ENCODE measurements at places on chromosomes 4 and X.

GRCh38 chr4:27775156-27775555 lies 914.5 kb downstream of the STIM2 start:
- DNase-seq = no peak

GRCh38 chrX:102765217-102765616 lies 44.7 kb downstream of the GPRASP3 start:
- DNase-seq = no peak

DNA sequence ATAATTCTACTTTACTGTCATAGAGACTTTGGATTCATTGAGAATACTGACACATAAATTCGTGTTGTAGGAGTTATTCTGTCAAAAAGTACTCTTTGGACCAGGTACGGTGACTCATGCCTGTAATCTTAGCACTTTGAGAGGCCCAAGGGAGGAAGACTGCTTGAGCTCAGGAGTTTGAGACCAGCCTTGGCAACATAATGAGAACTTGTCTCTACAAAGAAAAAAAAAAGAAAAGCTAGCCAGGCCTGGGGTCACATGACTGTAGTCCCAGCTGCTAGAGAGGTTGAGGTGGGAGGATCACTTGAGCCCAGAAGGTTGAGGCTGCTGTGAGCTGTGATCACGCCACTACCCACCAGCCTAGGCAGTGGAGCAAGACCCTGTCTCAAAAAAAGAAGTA lies 54.9 kb downstream of the WDR19 start:
- no peak for DNase-seq

DNA sequence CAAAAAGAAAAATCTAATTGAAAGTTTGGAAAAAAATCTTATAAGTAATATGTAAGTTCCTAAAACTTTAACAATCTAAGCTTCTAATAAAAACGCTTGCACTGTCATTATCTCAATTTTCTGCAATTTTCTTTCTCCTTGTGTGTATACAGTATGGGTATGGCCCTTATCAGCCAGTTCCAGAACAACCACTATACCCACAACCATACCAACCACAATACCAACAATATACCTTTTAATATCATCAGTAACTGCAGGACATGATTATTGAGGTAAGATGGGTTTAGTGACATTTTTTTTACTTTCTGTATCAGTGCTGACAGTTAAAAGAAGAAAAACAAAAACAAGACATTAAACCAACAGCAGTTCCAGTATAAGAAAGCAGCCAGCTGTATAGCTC lies 4.9 kb downstream of the STATH start:
- no peak for DNase-seq

DNA sequence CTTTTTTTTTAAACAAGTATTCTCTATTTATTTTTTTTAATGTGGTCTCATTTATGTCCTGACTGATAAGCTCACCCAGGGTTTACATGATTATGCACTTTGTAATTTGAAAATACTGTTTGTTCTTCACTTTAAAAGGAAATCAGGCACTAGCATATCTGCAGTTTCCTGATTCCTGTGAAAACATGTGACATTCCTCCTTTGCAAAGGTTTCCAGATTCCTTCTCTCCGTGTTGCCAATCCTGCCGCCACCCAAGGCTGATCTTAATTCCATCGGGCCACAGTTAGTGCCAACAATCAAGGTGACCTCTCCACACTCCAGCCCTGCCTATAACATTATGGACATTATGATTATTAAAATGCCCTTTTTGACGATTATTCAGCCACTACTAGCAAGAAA lies 225.4 kb downstream of the PCDH7 start:
- DNase-seq = no peak

DNA sequence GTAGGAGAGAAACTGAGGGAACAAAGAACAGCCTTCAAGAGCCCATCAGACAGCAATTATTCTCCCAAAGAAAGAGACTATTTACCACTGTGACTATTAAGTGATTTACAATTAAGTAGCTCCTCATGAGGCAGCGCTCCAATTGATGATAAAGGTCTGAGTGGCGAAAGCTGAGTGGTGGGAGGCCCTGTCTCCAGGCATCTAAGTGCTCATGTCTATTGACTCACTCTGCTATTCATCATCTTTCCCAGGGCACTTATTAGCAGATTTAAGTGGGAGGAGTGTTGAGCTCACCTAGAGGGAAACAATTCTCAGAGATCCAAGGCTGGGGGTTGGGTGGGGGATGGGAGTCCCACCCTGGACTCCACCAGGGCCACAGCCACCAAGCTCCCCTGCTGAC lies 23.3 kb downstream of the AMER1 start:
- no peak for DNase-seq

DNA sequence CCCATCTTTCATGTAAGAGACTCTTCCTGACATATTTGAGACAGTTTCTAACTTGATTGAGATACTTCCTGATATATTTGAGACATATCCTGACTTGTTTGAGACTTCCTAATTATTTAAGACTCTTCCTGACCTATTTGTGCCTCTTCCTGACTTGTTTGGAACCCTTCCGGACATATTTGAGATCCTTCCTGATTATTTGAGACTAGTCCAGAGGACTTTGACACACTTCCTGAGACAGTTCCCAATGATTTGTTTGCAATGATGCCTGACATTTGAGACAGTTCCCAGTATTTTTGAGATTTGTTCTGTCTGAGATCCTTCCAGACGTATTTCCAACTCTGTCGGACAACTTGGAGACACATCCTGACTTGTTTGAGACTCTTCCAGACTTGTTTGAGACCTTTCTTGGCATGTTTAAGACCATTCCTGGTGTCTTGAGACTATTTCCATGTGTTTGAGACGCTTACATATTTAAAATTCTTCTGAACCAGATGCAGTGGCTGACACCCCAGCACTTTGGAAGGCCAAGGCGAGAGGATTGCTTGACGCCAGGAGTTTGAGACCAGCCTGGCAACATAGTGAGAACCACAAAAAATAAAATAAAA lies 118.9 kb upstream of the USP9X start:
- no peak for DNase-seq

DNA sequence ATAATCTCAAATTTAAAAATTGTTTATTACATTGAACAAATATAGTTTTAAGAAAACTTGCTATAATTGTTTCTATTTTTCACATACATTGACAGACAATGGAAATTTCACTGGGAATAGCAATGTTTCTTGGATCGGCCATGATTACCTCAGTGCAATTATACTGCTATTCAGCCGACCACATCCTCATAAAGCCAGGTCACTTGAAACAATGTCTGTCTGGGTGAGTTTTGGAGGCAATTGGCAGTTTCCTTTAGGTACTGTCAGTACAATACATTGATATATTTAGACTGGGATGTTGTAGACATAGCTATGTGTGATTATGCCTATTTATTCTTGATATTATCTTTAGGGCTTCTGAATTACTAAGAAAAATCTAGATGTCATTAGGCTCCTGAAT lies 89.5 kb upstream of the VEGFC start:
- DNase-seq = no peak

DNA sequence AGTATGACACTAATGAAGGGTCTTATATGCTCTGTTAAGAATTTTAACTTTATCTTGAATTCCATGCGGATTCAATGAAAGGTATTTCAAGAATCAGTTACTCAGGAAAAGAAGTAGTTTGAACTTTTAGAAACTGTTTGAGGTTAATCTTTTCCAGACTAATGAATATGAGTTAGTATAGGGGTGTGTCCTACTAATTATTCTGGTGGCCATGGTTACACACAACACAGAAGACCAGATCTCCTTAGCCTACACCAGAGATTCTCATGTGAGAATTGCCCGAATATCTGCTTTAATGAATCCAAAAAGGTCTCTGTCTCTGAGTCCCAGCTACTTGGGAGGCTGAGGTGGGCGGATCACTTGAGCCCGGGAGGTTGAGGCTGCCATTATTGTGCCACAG lies 100.4 kb downstream of the MMRN1 start:
- no peak for DNase-seq

- DNase-seq = no peak
These were observed 9.7 kb downstream of the SMIM20 start for GRCh38 chr4:25923745-25924144.

- DNase-seq = no peak
These were observed 1.0 kb downstream of the ZDHHC9 start for GRCh38 chrX:129842510-129843208.

- DNase-seq = no peak
These were observed 55.3 kb upstream of the CXorf51B start for GRCh38 chrX:146754268-146754667.

DNA sequence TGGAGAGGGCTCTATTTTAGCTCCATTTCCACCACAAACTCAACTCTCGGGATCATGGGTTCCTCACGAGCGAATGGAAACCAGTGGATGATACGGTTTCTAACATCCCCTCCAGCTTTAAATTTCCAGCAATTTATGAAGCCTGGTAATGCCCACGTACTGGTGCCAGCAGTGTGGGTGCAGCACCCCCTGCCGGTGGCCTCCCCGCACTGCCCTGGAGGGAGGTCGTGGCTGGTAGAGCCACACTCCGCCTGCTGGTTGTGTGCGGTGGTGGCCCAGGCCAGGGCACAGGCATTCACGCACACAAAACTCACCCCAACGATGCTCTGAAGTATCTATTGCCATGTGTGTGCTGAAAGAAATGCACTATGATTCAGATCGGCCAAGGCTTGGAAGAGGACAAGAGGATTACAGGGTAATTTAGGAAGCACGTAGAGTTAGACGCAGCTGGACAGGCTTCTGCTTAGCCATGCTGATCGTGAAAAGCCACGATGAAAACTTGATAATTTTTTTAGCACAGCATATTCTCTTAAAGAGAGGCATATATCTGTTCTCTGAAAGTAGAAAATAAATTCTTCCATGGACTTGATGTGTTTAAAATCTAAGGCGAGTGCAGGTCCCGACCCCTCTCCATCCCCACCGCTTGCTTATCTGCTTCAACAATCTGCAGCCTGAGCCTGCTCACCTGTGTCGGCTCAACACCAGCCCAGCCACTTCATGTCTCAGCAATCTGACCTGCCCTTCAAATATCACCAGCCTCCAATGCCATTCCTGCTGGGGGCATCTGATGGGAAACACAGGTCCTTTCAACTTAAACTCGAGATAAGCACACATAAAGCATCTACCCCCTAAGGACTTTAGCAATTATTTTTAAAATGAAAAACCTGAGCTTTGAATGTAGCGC lies 59.1 kb downstream of the SCD5 start:
- DNase-seq = peak; percentile 71

DNA sequence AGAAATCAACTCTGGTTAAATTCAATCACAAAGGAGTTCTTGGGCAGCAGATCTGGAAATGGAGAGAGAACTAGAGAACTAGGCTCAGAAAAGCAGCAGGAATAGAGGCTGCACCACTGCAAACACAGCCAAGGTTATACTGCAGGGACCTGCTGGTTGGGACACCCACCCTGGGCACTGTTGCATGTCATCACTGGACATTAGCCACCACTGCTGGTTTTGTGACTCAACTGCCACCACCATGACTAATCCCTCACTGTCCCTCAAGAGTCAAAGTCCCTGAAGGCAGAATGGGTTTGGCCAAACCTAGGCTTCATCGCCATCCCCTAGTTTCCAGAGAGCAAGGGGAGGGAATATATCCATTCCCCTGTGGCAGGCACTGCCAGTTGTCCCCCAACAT lies 38.1 kb upstream of the IRAK1 start:
- DNase-seq = no peak

DNA sequence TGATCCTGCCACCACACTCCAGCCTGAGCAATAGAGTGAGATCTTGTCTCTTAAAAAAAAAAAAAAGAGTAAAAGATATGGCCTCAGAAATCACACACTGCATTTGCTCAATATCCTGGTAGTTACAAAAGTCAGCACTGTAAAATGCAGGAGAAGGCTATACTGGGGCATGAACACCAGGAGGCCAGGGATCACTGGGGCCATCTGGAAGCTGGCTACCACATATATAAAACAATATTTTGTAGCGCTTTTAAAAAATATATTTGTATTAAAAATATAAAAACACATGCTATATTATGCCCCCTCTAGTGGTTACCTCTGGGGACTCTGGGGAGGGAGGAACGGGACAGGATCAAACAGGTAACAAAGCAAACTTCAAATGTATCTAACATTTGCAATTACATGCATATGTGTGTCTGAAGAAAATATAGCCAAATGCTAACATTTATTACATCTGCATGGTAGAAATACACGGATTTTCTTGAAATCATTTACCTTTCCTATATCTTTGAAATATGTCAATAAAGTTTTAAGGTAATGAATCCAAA lies 4.0 kb downstream of the C4orf46 start:
- peak; percentile 6 for DNase-seq

DNA sequence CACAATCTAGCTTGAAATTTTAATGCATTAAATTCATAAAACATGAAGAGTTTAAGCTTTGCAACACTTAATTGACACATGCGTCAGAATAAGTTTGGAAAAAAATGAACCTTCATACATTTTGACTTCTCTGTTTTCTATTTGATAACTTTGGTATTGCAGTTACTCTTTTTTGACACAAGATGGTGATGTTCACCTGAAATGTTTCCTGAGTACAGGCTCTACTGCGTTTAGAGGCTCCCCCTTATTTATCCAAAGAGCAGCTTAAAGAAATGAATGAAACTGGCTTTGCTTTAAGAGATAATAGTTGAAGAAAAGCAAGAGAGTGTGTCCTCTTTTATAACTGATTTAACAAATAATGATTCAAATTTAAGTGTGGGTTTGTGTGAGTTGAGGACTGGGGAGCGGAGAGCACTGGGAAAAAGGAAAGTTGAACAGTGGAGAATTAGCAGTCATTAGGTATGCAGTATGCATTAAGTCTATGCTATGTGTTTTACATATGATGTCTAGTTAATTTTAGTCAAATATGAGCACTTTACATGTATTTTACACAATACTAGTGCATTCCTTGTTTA lies 180.6 kb upstream of the NUDT6 start:
- no peak for DNase-seq

DNA sequence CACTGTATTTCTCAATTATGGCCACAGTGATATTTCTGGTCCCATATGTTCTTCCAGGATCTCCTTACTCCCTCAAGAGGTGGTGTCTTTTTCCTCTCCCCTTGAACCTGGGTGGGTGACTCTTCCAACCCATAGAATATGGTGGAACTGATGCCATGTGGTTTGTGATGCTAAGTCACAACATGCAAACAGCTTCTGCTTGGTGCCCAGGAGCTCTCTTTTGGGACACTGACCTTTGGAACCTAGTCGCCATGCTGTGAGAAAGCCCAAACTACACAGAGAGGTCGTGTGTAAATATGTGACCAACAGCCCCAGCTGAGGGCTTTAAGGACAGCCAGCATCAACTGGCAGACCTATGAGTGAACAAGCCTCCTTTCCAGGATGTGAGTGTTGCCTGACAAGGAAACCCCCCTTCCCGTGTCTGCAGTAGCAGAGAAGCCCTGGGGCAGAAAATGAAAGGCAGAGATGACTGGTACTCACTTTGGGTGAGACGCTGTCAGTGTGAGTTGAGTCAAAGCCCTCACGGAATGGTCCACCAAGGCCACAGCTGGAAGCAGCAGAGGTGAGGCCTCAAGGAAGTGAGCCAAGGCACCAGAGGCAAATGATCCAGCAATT lies 223.4 kb downstream of the BCOR start:
- peak; percentile 78 for DNase-seq

GRCh38 chr4:39621582-39621981 lies 17.1 kb downstream of the SMIM14 start:
- no peak for DNase-seq

DNA sequence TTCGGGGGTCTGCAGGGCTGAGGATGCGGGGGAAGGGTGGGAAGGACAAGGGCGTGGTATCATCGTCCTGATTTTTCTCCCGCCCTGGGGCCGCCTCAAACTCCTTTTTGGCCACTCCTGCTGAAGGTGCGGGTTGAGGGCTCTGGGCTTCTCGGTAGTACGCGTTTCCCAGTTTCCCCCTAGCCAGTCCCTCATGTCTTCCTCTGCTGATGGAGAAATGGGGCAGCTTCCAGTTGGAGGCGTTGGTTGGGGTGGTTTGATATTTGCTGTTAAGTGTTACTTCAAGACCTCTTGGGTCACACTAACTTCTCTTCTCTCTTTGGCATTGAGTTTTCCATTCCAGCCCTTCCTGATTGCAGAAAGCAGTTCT lies 482 bp downstream of the GSTCD start:
- peak; percentile 13 for DNase-seq
